Activated CD8-positive, alpha-beta memory T cell treated with anti-CD3 and anti-CD28 coated beads for 1 hour (primary cell): ENCODE measurements at places on chromosomes 7 and 10.

DNA sequence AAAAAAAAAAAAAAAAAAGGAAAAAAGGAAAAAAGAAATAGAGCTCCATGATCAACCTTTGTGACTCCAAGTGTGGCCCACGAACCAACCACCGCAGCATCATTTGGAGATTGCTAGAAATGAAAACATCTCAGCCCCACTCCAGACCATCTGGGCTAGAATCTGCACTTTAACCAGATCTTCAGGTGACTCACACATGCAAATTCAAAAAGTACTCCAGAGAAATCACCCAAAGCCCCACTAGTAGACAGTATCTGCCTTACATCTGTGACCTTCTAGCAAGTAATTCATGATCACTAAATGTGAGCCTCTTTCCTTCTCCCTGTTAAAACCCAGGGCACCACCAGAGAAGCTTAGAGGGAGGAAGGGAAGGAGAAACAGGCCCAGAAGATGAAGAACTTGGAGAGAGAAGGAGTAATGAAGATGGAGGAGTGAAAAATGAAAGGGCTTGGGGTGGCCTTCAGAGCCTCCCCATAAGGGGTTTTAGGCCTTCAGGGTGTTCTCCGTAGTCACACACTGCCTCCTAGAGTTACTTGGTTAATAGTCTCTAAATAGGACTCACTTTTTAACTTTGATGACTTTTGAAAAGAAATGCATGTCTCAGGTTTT, 94.0 kb downstream of the SLC37A3 start:
- DNase-seq: peak; percentile 19

- no peak for DNase-seq
Measured at GRCh38 chr10:103278537-103278823, 1.5 kb downstream of the INA start.

DNA sequence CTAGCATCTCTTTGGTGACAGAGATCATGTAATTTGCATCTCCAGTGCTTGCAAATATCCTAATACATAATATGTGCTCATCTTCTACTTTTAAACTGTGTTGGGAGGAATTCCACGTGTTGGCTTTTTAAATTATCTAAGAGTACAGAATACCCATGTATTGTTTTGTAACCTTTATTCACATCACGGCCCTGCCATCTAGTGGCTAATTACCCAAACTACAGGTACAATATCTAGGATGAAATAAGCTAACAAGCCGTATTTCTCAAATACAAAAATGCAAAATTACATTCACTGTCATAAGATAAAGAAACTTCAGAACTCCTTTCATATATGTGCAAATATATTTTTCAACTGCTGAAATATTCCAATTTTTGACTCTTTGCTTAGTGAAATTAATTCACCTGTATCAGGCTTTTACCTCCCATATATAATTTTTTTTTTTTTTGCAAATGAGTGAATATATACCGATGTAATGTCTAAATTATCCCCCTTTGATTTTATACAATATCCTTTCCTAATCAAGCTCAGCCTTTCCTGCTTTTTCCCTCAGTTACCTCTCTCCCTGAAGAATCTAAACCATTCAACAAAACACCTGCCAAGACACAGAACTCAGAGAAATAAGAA, 30.3 kb upstream of the LSM8 start:
- DNase-seq: no peak

DNA sequence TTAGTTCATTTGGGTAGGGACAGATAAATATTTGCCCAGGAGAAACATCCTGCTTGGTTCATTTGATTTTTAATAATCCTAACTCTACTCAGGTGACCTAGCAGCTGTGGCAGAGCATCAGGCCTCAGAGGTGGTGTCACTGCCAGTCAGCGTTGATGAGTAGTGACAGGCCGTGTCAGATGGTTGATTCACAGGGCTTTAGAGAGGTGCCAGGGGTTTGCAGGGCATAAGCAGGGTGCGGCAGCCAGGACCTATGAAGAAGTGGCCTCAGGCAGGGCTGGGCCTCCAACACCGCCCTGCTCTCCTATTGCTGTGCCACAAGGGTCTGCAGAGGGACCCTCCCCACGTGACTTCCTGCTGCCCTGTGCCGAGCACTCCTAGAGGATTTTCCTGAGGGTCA, 128.1 kb downstream of the HECW1 start:
- DNase-seq: no peak

GRCh38 chr10:64586934-64587503, 1065.8 kb downstream of the REEP3 start:
- DNase-seq: no peak

DNA sequence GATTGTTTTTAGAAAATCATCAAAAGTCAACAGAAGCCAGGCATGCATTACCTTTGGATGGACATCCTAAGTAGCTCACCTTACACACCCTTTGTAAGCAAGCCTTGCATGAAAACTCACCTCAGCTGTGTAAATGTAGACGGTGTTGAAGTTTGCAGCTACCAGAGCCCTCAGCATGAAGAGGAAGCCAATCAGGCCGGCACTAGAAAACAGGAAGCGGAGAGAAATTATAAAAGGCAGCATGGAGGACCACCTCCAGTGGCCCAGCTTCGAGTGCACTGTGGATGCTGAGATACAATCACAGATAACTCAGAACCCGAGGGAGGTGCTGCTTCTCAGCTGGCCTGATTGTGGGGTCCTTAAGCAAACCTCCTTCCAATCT, 75.3 kb downstream of the SVOPL start:
- no peak for DNase-seq

DNA sequence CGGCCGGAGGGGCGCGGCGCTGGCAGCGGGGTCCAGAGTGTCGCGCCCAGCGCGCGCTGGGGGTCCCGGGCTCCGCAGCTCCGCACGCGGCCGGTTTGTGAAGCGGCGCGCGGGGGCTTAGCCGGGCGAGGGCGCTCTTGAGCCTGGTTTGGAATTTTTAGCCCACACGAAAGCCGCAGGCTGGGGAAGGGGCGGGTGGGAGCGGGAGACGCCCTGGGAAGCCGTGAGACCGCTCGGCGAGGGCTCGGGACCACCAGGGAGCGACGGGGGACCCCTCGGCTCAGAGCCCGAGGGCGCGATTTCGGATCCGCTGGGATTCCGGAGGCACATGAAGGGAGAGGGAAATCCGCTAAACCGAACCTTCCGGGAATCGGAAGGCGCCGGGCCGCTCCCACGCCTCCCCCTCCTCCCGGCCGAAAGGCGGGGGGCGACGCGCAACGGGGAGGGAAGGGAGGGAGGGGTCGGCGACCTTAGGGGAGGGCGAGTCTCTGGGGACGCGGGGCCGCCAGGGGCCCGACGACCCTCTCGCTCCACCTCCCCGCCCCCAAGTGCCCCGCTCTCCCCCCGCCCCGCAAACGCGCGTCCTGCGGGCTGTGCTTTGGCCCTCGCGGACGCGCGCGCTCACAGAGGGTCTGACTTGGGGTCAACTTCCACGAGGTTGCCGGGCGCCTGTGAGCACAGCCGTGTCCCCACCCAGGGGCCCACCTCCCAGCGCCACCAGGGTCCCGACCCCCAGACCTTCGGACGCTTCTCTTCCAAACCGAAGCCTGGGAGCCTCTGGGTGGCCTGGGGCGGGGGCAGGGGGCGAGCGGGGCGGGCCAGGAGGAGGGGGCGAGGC, 5.1 kb upstream of the ELFN1 start:
- no peak for DNase-seq

DNA sequence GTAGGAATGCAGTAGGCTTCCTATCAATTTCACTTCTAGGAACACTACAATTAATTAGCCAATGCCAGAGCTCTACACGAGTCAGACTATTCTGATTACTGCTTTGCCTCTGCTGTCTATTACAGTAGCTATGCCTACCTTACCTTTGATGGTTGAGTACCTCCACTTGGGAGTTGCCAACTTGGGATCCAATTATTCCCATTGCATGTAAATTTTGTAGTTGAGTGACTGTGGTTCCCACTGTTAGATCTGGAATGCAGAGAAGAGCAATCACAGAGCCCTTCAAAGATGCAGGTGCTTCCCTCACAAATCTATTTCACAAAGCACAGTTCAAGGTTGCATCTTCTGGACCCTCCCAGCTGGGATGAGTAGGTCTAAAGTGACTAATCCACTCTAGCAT, 62.9 kb upstream of the AASS start:
- no peak for DNase-seq

DNA sequence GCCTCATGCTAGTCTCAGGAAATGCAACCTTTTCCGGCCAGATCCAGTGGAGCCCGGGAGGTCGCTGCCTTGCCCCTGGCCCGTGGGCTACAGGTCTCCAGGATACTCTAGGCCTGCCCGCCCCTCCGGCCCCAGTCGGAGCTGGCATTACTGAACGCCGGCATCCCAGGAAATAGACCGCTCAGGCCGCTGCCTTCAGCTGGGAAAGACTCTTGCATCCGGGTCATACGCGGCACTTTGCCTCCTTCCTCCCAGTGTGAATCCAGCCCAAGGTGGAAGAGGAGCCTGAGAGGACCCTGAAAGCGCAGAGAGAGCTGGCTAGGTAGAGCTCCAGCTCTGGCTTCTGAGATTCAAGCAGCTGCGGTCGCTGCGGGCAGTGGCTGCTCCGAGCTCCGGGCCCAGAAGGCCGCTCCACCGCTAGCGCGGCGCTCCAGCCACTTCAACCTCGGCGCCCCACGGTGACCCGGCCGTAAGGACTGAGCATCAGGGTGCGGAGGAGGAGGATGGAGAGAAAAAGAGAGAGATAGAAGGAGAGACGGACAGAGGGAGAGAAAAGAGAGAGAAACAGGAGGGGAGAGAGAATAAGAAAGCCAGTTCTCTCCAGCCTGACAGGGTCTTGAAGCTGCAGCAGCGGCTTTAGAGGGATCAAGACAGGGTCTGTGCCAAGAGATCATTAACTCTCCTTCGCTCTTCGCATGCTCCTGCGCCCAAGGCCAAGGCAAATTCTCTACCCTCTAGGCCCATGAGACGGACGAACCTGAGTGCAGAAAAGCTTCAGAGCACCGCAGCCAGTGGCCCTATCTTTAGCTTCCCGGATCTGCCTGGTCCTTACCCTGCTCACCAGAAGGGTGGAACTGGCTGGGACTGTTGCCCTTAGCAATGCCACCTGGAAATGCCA, 1.8 kb upstream of the HOXA10 start:
- no peak for DNase-seq

GRCh38 chr10:76459016-76459730, 1027.7 kb downstream of the LRMDA start:
- no peak for DNase-seq

DNA sequence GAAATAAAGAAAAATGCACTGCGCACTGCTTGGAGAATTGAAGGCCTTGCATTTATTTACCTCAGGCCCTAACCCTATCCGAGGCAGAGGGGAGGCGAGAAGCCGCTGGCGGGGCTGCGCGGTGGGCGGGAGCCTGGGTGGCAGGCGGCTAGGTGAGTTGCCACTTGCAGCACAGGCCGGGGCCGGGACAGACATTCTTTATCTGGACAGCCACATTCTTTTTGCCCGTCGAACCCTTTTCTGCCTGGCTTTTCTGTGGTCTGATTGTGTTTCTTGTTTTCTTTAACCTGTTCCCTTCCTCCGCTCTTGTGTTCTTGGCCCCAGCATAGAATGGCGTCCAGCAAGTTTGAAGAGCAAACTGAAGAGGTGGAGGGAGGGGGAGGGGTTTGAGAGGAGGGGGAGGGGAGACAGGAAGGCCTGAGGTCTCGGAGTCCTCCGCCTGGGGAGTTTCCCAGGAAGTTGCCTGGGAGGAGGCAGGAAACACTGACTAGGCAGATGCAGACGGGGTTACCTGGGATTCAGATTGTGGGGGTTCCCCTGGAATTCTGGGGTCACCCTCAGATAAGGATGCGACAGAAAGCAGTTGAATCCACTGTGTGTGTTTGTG, 5.1 kb downstream of the SHH start:
- no peak for DNase-seq

GRCh38 chr10:69505636-69506318, 54.5 kb downstream of the TSPAN15 start:
- no peak for DNase-seq

DNA sequence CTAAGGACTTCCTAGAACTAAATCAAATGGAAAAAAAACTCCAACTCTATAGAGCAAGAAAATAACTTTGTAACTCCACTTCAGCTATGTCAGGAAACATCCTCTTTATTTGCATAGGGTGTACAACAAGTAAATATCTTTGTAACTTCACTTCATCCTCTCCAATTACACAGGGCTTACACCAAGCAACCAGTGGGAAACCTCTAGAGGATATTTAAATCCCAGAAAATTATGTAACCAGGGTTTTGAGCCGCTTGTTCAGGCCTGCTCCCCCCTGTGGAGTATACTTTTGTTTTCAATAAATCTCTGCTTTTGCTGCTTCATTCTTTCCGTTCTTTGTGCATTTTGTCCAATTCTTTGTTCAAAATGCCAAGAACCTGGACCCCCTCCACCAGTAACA, 22.2 kb downstream of the LIPJ start:
- no peak for DNase-seq

DNA sequence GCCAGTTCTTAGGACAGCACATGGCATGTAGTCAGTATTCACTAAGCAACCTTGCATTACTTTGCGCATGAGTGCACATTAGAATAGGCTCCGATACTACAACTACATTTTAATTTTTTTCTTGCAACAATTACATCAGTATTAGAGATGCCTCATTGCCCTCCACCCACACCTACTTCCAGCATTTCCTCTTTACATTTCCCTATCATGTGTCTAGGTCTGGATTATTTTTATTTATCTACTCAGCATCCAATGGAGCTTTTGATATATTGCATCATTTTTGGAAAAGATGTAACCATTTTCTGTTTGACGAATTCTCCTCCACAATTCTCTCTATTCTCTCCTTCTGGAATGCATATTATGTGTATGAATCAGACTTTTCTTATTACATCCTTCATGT, 258.2 kb upstream of the GLI3 start:
- DNase-seq: no peak

DNA sequence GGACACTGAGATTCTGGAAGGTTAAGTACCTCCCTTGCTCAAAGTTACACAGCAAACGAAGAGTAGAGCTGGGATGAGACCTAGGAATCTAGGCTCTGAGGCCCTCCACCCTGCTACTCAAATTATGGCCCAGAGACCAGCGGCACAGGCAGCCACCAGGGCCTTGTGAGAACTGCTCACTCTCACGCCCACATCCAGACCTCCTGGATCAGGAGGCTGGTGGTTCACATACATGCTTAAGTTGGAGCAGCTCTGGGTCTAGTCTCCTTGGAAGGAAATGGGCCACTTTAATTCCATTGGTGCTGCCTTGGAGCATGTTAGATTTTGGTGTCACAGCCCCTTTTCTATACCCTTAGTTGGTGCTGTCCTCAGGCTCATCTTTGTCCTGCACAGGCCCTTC, 41.9 kb downstream of the ADRA2A start:
- DNase-seq: no peak

DNA sequence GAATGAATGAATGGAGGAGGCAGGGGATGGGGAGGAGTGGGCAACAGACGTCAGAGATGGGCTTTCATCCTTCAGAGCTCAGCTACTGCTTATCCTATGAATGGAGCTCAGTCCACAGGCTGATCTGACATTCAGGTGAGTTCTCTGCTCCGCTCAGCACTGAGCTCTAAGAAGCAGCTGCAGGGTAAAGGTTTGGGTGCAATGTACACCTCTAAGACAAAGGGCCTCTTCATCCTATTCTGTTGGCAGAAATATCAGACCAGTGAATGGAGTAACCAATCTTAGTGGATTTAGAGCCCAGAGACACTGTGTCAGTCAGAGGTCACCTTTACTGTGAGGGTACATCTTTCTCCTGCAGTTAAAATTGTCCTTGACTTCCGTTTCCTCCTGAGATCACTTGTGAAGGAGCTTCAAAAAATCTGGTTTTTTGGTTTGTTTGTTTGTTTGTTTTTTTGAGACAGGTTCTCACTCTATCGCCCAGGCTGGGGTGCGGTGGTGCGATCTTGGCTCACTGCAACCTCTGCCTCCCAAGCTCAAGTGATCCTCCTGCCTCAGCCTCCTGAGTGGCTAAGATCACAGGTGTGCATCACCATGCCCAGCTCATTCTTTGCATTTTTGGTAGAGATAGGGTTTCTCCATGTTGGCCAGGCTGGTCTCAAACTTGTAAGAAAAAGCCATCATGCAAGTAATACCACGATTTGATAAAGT, 5.1 kb upstream of the CCZ1B start:
- DNase-seq: no peak

GRCh38 chr10:75540357-75540966, 109.0 kb downstream of the LRMDA start:
- no peak for DNase-seq
